ENCODE measurements at places on chromosomes 11 and 22.
A peak's percentile ranks its signal among the peaks of the same experiment; 100 is the strongest.

GRCh38 chr22:41383085-41383484 lies 1.3 kb downstream of the TEF start:
- DNase-seq: no peak

GRCh38 chr11:44930588-44931302 lies 19.9 kb downstream of the TP53I11 start:
- no peak for DNase-seq

DNA sequence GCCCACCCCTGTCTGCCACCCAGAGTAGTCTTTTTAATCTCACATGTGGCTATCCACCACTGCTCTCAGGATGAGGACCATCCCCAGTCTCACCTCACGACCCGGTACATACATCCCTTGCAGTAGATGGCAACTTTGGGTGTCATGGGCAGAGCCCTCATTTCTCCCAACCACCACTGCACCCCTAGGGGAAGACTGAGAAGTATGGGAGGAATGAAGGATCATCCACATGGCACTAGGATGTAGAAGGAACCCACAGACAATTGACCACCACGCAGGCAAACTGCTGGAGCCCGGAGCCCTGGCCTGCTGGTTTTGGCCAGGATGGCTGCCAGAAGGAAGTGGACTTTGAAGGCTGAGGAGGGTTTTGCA lies 1.9 kb upstream of the SCARF2 start:
- DNase-seq: no peak

- DNase-seq: peak; percentile 43
These were observed 432 bp upstream of the GRK2 start for GRCh38 chr11:67265633-67266448.

DNA sequence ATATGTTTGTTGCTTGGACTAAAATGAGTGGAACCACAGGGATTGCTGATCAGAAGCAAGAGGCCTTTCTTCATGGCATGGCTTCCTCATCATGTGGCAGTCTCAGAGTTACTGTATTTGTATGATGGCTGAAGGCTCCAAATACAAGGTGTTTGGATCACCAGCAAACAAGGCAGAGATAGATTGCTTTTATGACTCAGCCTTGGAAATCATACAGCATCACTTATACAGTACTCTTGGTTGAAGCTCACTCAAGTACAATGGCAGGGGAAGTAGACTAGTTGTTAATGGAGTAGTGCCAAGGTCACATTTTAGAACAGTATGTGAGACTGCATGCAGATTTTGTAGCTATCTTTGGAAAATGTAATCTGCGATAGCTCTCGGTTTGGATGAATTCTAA lies 16.6 kb downstream of the CAPRIN1 start:
- DNase-seq: peak; percentile 50

GRCh38 chr11:109132539-109132938 lies 289.5 kb upstream of the C11orf87 start:
- peak; percentile 3 for DNase-seq

DNA sequence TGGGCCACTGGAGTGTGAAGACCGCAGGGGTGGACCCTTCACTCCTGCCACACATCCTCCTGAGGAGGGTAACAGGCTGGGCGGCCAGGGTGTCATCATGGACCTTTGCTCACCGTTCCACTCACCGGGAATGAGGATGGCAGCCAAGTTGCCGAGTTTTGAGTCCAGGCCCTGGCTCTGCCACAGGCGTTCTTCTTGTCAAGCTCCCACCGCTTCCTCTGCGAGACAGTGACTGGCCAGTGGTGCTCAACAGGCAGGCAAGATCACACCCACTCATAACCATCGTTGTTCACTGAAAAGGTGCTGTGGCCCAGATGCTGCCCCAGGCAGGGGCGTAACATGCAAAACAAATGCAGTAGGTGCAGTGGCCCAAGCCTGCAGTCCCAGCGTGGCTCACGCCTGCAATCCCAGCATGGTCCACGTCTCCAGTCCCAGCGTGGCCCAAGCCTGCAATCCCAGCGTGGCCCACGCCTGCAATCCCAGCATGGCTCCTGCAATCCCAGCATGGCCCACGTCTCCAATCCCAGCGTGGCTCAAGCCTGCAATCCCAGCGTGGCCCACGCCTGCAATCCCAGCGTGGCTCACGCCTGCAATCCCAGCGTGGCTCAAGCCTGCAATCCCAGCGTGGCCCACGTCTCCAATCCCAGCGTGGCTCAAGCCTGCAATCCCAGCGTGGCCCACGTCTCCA lies 5.0 kb upstream of the PANX2 start:
- no peak for DNase-seq

- no peak for DNase-seq
These were observed 12.6 kb downstream of the UPB1 start for GRCh38 chr22:24507716-24508115.

- DNase-seq: no peak
These were observed 33.9 kb downstream of the NAT10 start for GRCh38 chr11:34139346-34139745.

DNA sequence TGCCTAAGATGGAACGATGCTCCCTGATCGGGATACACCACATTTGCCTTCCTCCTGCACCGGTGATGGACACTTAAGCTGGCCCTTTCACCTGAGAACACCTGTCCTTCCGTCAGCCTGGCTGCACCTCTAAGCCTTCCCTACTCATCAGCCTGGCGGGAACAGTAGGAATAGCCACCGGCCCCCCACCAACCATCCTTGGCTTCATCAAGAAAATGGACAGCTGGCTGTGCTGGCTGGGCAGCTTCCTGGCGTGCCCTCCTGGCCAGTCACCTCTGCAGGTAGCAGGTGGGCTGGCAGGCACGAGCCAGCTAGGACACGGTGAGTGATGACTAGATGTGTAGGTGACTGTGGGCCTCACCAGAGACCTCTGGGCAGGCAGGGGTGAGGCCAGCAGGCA lies 142.8 kb downstream of the CTTN start:
- DNase-seq: no peak

- DNase-seq: no peak
These were observed 56.3 kb upstream of the ZBTB44 start for GRCh38 chr11:130370845-130371590.

GRCh38 chr11:6681505-6681904 lies 1.6 kb downstream of the MRPL17 start:
- no peak for DNase-seq

- no peak for DNase-seq
These were observed 348.2 kb downstream of the LARGE1 start for GRCh38 chr22:33572086-33572485.

DNA sequence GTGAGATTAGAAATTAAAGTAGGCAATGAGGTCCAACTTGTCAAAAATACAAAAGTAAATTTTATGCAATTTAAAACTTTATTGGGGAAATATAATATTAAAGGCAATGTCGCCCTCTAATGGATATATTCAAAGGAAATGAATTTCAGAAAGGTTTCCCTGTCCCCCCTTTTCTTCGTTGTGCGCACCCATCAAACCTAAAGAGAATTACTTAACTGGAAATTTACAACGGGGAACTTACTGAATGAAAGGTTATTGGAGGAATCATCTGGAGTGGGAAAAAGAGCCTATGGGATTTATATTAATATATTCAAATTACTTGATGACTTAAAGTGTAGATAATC lies 1.7 kb upstream of the ABTB2 start:
- no peak for DNase-seq

DNA sequence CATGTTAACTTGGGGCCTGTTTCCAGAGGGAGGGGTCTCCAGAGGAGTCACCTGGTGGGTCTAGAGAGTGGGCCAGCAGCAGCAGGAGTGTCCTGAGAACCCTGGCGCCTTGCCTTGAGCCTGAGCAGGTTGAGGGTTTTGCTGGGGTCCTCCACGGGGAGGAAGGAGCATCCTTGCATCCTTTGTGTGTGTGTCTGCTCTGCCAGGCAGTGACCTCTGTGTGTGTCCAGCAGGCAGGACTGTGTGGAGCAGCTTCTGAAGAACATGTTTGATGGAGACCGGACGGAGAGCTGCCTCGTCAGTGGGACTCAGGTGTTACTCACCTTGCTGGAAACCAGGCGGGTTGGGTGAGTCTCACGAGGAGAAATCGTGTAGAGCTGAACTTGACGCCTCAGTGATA lies 55.7 kb downstream of the SBF1 start:
- no peak for DNase-seq

DNA sequence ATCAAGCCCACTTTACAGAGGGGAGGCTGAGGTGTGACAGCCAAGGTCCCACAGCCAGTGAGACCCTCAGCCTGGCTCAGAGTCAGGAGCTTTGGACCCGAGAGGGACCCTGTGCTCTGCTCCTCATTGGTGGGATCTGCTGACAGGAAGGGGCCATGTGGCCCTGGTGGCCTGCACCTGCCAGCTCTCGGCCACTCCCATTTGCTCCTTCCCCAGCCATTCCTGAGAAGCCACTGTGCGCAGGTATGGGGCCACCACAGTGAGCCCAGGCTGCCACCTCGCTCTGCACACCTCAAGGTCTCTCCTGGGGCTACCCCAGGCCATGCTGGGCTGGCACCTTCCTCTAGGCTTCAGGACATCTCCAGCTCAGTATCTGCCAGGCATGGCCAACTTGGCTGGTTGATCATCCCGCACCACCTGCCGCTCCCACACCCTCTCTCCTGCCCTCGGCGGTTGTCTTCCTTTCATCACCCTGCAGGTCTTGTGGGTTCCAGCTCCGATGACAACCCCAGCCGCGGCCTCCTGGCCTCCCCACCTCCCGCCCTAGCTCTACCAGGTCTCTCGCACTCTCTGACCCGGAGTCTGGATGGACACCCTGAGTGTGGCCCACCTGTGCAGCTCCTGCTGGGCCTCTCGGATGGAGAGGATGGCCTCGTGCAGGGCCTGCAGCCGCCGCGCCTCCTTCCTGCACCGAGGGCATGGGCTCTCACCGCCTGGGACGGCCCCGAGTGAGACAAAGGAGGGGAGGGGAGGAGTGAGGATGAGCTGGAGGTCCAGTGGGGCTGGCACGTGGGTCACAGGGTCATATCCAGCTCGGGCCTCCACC lies 32.2 kb upstream of the CARS1 start:
- no peak for DNase-seq

DNA sequence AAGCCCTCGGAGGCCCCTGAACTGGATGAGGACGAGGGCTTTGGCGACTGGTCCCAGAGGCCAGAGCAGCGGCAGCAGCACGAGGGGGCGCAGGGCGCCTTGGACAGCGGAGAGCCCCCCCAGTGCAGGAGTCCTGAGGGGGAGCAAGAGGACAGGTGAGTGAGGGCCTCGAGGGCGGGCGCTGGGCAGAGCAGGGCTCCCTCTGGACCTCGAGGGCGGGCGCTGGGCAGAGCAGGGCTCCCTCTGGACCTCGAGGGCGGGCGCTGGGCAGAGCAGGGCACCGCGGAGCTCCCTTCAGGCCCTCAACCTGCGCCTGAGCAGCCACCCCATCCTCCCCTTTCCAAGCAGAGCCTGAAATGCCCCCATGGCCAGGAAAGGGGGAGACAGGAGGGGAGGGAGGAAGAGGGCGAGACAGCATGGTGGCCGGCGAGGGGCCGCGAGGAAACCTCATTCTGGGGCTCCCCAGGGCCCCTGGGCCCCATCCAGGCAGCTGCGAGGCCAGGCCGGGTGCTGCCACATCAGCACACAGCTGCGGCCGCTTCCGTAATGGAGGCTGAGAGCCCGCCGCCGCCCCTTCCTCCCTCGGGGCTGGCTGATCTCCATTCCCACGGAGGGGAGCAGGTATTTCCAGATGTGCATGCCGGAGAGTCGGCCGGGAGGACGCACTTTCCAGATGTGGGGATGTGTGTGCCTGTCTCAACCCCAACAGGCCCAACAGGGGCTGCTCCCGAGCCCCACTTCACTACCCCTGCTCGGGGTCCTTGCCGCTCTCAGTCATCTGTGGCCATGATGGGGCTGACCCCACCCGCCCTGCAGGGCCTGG lies 10.0 kb downstream of the PRR33 start:
- peak; percentile 36 for DNase-seq

DNA sequence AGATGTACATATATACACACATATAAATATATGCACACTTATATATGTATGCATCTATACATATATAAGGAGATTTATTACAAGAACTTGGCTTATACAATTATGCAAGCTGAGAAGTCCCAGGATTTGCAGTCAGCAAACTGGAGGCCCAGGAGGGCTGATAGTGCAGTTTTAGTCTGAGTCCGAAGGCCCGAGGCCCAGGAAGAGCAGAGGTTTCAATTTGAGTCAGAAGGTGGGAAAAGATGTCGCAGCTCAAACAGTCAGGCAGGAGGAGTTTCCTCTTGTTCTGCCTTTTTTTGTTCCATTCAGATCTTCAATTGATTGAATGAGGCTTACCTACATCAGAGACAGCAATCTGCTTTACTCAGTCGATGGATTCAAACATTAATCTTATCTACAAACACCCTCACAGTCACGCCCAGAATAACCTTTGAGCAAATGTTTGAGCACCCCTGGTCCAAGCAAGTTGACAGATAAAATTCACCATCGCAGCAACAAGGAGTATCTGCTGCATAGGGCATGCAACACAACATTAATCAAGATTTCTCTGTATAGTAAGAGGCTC lies 4.0 kb upstream of the SGSM1 start:
- DNase-seq: no peak

- peak; percentile 90 for DNase-seq
These were observed 21.1 kb downstream of the SERPINH1 start for GRCh38 chr11:75582895-75583717.

- no peak for DNase-seq
These were observed 1.7 kb downstream of the SEZ6L start for GRCh38 chr22:26170795-26171580.

DNA sequence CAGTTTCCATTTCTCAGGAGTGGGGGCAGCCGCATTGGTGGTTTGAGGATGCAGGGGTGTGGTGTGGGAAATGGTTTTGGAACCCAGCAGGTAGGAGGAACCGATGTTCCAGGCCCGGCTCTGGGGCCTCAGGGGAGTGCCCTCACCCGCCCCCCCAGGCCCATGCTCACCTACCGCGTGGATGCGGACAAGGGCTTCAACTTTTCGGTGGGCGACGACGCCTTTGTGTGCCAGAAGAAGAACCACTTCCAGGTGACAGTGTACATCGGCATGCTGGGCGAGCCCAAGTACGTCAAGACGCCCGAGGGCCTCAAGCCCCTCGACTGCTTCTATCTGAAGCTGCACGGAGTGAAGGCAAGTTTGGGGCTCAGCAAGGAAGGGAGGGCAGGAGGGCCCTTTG lies 18.6 kb downstream of the TMEM258 start:
- no peak for DNase-seq

GRCh38 chr22:20975541-20976290 lies 6.4 kb upstream of the LZTR1 start:
- no peak for DNase-seq

GRCh38 chr22:38442967-38443627 lies 11.9 kb downstream of the KCNJ4 start:
- no peak for DNase-seq
